ENCODE measurements at places on chromosomes 4 and X. TPM values are rescaled to one million over a fixed set of nuclear protein-coding genes. Genes with fewer than 3 reads are reported as not detected.

DNA sequence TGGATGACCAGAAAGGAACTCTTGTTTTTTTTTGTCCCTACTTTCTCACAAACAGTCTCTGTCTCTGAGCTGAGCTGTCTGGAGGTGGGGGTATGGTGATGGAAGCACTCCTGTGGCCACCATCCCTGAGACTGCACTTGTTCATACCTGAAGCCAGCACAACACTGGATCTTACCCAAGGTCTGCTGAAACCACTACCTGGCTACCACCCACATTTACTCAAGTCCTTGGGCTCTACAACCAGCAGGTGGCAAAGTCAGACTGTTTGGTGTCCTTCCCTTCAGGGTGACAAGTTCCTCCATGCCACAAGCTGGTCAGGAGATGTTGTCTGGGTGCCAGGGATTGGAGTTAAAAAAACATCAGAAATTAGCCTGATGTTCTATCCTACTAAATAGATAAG is 89.7 kb downstream of the NEXMIF start:
- no peak for DNase-seq

DNA sequence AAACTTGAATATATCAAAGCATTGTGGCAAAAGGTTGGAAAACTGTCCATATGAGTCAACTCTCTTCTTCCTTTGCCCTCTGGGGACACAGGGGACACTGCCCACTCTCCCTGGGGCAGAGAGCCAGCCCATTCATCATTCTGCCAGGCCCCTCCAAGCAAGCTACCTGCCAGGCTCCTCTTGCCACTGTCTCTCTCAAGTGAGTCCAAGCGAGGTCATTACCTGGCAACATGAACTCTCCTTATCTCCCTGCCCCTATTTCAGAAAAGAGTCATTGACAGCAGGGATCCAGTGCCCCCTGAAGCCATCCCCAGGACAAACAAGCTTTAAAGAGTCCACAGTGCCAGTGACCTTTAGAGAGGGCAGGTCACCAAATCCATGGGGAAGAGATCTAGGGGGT is 312.7 kb upstream of the PPARGC1A start:
- no peak for DNase-seq

- DNase-seq, result no peak
These were observed 108.3 kb upstream of the RBPJ start for GRCh38 chr4:26212528-26212927.

DNA sequence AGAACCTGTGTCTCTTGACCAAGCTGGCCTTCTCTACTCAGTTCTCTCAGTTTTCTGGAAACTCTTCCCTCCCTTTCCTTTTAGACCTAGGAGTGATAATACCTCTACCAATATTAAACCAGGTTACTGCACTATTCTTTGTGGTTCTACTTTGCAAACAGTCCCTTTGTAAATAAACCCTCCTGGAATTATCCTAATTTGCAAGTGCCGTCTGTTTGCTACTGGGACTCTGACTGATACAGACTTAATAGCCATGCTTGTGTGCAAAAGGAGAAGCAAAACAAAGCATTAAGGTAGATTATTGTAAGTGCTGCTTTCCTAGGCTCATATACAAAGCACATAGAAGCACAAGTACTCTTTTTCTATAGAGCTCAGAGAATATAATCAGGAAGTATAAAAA is 507.0 kb downstream of the INPP4B start:
- peak; percentile 12 for DNase-seq

DNA sequence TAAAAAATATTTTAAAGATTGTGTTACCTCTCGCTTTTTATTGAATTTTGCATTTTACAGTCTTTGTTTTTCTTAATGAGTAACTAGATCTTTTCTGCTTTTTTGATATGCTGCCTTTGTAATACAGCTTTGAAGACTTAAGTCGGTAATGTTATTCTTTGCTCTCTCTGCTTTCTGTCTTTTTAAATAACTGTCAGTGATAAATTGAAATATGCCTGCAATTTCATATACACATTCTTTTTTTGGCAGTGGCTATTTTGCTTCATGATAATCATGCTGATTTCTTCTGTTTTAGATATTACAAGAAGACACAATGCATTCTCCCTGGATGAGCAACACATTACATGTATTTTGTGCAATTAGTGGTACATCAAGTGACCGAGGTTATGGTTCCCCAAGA is 42.0 kb upstream of the IL13RA1 start:
- DNase-seq, result no peak

DNA sequence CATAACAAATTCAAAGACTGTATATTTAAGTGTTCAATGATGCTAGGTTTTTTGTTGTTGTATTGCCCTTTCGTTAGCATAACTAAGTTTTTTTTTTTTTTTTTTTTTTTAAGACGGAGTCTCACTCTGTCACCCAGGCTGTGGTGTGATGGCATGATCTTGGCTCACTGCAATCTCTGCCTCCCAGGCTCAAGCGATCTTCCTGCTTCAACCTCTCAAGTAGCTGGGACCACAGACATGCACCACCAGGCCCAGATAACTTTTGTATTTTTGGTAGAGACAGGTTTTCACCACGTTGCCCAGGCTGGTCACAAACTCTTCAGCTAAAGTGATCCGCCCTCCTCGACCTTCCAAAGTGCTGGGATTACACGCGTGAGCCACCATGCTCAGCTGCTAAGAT is 7.0 kb downstream of the SH3BGRL start:
- no peak for DNase-seq

DNA sequence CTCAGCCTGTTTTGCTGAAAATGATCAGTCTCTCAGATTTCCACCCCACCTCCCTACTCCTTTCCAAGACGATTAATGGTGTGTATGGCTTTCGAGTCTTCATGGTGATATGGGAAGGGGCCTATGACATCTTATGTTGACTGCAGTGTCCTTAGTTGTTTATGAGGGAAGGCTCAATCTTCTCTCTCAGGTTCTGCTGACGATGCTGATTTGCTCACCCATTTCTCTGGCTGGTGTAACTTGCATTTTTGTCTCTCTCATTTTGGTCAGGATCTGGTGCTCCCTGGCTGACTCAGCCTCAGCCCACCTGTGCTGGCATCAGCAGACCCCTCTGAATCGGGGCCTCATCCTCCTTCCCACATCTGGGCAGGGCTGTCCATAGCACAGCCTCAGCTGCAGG is 31.4 kb upstream of the XAGE2 start:
- no peak for DNase-seq

- peak; percentile 25 for DNase-seq
These were observed 46.6 kb downstream of the CD40LG start for GRCh38 chrX:136694431-136695087.

DNA sequence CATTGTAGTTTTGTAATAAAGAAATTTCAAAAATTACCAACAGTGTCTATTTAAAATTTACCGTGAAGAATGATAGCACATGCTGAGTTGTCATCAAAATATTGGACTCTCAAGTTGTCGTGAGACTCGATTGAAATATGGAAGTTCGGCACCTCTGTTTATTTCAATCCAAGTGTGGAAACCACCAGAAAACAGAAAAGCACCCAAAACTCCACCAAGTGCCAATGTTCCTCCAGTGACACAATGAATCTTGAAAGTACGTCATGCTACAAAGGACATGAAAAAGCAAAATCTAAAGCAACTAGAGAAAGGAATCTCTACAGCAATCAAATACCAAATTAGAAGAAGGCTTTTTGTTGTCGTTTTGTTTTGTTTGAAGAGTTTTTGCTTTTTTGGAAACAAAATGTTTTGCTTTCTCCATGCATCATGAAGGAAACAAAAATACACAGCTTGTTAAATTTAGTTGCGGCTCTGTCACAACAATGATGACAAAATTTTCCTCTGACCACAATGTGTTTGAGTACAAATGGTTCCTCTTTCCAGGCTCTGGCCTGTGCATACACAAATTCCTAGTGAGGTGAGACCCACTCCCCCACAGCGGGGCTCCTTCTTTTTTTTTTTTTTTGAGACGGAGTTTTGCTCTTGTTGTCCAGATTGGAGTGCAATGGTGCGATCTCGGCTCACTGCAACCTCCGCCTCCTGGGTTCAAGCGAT is 9.6 kb upstream of the IL13RA1 start:
- DNase-seq, result no peak

DNA sequence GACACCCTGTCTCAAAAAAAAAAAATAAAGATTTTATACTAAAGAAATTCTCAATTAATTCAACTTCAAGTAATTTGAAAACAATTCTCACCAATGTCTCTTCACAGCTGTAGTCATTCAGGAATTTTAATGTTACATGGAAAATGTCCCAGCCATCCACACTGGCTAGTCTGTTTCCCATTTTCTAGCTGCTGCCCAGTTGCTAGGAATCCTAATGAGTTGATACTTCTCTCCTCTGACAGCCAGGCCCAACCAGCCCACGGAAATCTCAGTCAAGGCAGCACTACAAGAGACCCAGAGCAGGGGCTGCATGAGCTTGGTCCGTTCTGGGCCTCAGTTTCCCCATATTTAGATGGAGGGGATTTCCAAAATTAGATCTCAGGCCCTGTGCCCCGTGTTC is 59.1 kb downstream of the CASP3 start:
- no peak for DNase-seq

DNA sequence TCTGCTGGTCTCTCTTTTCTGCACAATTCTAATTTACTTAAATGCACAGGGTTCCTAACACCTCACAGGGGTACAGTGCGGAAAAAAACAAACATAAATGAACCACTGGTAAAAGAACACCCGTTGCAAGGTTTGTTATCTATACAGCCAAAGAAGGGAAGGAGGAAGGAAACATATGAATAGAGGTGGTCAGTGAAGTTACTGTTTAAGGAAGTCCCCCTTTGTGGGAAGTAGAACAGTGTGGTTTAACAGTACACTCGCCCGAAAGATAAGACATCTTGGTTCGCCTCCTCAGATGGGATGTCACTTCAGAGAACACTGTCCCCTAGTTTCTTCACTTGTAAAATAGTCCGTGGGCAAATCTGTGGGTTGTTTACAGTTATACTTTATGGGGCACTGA is 57.5 kb downstream of the TEC start:
- no peak for DNase-seq

- DNase-seq, result no peak
These were observed 12.5 kb downstream of the KLHL15 start for GRCh38 chrX:24014388-24015018.

DNA sequence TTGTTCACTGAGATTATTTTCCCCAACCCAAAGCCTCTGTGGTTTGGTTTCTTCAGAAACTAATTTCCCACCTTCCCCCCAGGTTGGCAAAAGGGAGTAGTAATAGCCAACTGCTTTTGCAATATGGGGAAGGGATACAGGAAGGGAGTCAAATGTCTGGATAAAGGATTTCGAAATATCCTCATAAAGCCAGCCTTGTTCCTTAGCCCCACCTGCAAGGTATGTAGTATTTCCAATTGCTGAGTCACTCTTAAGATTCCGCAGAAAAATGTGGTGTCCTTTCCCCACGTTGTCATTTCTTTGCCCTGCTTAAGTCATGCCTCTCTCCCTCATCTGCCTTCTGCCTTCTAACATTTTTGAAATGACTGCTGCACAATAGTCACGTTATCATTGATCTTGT is 138.8 kb upstream of the DCAF8L1 start:
- no peak for DNase-seq

DNA sequence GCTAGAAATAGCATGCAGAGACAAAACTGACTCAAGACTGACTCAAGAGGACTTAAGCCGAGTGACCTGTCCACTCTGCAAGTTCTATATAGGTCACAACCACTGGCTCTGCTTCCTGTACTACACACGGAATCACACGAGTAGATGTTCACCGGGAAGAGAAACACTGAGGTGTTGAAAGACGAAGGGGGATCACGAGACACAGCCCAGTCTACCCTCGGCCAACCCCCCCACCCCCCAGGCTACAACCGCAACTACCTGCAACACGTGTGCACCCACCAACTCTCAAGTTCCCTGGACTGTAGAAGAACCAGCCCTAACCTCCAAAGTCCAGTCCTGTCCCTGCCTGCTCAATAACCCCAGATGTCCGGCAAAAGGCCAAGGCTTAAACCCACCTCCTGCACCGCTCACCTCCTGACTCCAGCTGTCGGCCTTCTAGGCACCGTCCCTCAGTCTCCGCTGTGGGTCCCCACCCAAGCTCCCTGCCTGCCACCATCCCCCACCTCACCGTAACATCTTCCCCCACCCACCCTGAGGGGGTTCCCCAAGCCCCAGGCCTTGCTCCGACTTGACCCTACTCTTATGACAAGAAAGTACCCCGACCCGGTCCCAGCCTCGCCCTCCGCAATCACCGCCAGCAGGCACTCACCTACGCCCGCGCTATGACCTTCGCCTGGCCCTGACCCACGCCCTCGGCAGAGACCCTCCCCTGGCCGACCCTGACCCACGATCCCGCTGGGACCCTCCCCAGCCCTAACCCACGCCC is 739 bp downstream of the GAK start:
- DNase-seq, result peak; percentile 44

DNA sequence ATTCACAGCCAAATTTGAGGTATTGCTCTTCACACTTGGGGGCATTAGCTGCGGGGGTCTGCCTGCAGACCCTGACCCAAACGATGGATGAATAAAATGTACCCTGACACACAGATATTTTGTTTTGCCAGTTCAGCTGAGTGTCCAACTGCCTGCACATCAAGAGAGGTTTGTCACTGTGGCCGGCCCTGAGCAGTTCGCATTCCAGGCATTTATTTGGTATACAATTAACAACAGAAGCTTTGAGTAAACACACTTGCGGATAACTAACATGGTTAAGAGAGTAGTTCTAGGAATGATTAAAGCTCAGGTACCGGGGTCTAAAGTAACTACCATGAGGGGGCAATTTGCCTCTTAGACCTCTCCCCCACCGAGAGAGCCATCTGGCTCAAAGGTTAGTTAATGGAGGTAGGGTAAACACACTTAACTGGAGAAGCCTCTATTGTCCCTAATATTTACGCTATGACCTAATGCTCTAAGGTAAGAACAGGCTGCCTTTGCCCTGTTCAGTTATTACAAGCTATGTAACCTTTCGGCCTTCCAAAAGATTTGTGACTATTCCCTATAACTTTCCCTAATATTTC is 162.0 kb downstream of the SNCA start:
- DNase-seq, result no peak

The FGB gene
- 282 TPM for polyA plus RNA-seq

The STOX2 gene
- polyA plus RNA-seq, result not detected

The CORIN gene
- not detected for polyA plus RNA-seq

The P2RY4 gene
- polyA plus RNA-seq, result 0.54 TPM

The RBM46 gene
- not detected for polyA plus RNA-seq

Measured in small intestine (tissue), 16 donors.